ENCODE measurements at places on chromosomes 11 and 22.

GRCh38 chr11:69241075-69241740, 52.7 kb upstream of the MYEOV start:
- no peak for DNase-seq

DNA sequence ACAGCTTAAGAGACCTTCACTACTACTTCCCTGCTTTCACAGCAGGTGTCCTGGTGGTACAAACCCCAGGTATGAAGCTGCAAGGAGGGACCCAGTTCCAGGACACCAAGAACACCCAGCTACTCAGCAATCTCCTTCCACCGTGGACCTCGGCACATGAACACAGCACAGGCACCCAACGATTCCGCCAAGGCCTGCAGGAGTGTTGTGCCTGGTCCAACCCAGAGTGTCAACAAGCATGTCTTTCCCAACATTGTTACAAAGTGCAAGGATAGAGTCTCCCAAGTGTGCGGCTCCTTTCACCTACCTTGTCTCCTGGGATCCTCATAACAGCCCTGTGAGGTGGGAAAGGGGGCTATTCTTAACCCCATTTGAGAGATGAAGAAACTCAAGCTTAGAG, 11.8 kb downstream of the PATZ1 start:
- DNase-seq: no peak

GRCh38 chr22:26406118-26406517, 22.9 kb upstream of the ASPHD2 start:
- DNase-seq: no peak

GRCh38 chr11:127640561-127641451, 640.2 kb upstream of the KIRREL3 start:
- DNase-seq: no peak

DNA sequence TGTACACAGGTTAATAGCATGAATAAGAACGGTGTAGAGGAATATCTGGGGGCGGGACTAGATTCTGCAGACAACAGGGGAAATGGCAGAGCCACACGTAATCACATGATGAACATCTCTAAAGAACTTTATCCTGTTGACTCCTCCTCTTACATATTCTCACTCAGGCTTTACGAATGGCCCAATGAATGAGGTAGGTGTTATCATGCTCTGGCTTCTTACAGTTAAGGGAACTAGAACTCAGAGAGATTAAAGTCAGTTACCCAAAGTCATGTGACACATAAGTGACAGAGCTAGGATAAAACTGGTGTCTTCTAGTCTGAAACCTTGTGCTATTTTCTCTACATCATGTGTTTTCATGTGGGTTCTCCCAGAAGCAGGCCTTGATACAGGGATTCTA, 49.0 kb upstream of the BMAL1 start:
- DNase-seq: no peak

- no peak for DNase-seq
Measured at GRCh38 chr22:29691636-29692326, 28.0 kb upstream of the CABP7 start.

GRCh38 chr11:69909561-69910518, 90.6 kb upstream of the FGF3 start:
- no peak for DNase-seq

DNA sequence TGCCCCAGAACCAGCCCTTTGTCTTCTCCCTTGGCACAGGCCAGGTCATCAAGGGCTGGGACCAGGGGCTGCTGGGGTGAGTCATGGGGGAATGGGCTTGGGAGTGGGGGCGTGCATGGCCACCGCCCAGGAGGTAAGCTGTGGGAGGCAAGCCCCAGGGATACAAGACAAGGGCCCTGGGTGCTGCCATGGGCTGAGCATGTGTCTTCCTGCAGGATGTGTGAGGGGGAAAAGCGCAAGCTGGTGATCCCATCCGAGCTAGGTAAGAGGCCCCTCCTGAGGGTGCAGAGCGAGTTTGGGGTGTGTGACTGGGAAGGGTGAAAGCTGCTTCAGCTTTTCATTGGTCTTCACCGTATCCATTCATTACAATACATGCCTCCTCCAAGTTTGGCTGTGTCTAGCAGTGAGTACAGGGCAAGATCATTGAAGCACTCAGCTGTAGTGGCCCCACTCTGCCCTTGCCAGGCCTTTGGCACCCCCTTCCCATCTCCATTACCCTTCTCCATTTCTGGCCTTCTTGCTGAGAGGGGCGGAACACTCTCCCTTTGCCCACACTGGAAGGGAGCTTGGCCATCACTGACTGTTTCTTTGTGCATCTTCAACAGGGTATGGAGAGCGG, 2.5 kb downstream of the FKBP2 start:
- DNase-seq: no peak

- DNase-seq: no peak
Measured at GRCh38 chr11:36777311-36777710, 179.3 kb upstream of the RAG2 start.

- no peak for DNase-seq
Measured at GRCh38 chr11:104883342-104883741, 14.9 kb downstream of the CASP12 start.
